ENCODE measurements at places on chromosomes 13 and 19.
A peak's percentile ranks its signal among the peaks of the same experiment; 100 is the strongest.

GRCh38 chr13:21458451-21458812 lies 671 bp downstream of the ZDHHC20 start:
- H3K4me1 ChIP-seq = peaks cover 11% of the 10 kb centered on the region
- H3K36me3 ChIP-seq = no peaks in the 10 kb centered on the region
- H3K27ac ChIP-seq = peak overlapping the region; percentile 91
- peak overlapping the region; percentile 89 for H3K4me3 ChIP-seq
- peak; percentile 35 for DNase-seq
- no peaks in the 10 kb centered on the region for H3K27me3 ChIP-seq

GRCh38 chr19:28948566-28948965 lies 264.4 kb downstream of the UQCRFS1 start:
- H3K27me3 ChIP-seq = no peaks in the 10 kb centered on the region
- no peak overlapping the region for H3K4me3 ChIP-seq
- H3K36me3 ChIP-seq = no peaks in the 10 kb centered on the region
- no peak for DNase-seq
- H3K27ac ChIP-seq = no peak overlapping the region

GRCh38 chr13:32142115-32142514 lies 110.5 kb downstream of the FRY start:
- H3K4me3 ChIP-seq = no peak overlapping the region
- DNase-seq = no peak
- no peak overlapping the region for H3K27ac ChIP-seq
- peaks cover 43% of the 10 kb centered on the region for H3K36me3 ChIP-seq

DNA sequence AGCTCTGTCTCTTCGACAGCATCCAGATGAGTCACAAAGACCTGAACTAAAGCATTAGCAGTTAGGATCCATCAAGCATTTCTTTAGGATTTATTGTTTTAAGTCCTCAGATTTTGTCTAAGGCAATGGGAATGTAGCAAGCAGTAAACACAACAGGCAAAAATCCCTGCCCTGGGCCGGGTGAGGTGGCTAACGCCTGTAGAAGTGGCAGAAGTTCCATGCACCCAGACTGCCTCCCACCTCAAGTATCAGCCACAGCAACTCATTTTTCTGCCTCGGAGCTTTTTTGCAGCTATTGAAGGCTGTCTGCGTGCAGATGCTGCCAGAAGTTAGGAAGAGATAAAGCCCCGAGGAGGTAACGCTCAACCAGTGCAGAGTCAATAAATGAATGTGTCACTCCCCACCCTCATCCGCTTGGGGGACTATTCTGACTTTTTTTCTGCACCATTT lies 47.1 kb upstream of the MRI1 start:
- no peaks in the 10 kb centered on the region for H3K4me1 ChIP-seq
- H3K36me3 ChIP-seq = no peaks in the 10 kb centered on the region
- H3K27me3 ChIP-seq = no peaks in the 10 kb centered on the region
- no peak overlapping the region for H3K4me3 ChIP-seq
- no peak for DNase-seq

GRCh38 chr19:55196803-55197202 lies 12.5 kb downstream of the PTPRH start:
- no peaks in the 10 kb centered on the region for H3K36me3 ChIP-seq
- H3K27ac ChIP-seq = no peak overlapping the region
- no peak for DNase-seq
- H3K27me3 ChIP-seq = no peaks in the 10 kb centered on the region
- H3K4me3 ChIP-seq = no peak overlapping the region

DNA sequence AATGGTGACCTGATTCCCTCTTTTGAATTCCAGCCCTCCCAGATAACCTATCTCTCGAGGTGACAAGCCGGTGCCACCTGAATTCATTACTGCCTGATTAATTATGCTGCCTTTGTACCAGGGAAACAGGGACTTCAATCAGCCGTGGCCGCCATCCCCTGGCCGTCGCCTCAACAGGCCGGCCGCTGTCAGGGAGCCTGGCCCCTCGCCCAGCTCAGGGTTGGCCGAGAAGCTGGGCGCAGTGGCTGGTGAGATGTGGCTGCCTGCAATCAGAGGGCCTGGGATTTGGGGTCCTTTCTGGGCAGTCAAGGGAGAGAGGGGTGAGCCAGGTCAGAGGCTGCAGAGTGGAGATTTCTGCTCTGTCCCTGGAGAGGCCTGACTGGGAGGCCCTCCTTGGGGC lies 91.2 kb downstream of the KCTD15 start:
- H3K27ac ChIP-seq = no peak overlapping the region
- no peaks in the 10 kb centered on the region for H3K27me3 ChIP-seq
- no peaks in the 10 kb centered on the region for H3K36me3 ChIP-seq
- no peak for DNase-seq
- no peak overlapping the region for H3K4me3 ChIP-seq
- peaks cover 22% of the 10 kb centered on the region for H3K4me1 ChIP-seq

- H3K4me3 ChIP-seq = no peak overlapping the region
- no peaks in the 10 kb centered on the region for H3K27me3 ChIP-seq
- peaks cover 75% of the 10 kb centered on the region for H3K4me1 ChIP-seq
- H3K27ac ChIP-seq = peak overlapping the region; percentile 77
- DNase-seq = no peak
- H3K36me3 ChIP-seq = no peaks in the 10 kb centered on the region
These were observed 151.3 kb downstream of the LMO7 start for GRCh38 chr13:75787249-75787928.

DNA sequence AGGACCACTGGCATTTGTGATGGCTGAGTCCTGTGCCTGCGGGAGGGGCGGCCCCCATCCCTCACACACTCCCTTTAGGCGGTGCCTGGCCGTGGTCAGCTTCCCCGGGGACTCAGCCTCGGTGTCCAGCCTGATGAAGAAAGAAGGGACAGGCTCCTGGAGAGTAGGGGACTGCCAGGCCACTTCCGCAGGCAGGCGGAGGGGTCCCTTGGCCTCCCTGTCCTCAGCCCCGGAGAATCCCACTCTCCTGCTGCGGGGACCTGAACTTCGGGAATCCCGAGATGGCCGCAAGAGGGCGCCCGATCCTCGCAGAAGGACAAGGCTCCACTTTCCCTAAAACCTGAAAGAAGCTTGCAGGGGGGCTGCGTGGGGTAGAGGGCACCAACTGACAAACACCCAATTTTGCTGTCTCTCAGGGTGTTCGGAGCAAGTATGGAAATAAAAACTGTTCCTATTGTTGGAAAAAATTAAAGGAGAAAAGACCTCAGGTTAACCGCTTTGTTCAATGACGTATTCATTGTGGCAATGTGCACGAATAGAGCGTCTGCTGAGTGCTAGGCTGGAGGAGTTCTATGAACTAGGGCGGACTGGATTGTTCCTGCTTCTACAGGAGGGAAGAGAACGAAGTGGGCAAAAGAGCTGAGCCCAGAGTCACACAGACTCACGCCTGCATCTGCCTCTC lies 297.3 kb downstream of the ZNF536 start:
- H3K4me1 ChIP-seq = peaks cover 14% of the 10 kb centered on the region
- no peak overlapping the region for H3K27ac ChIP-seq
- H3K27me3 ChIP-seq = peaks cover 22% of the 10 kb centered on the region
- peak; percentile 76 for DNase-seq

- H3K4me3 ChIP-seq = no peak overlapping the region
- no peak for DNase-seq
- no peaks in the 10 kb centered on the region for H3K36me3 ChIP-seq
- H3K27ac ChIP-seq = no peak overlapping the region
- H3K4me1 ChIP-seq = no peaks in the 10 kb centered on the region
- H3K27me3 ChIP-seq = no peaks in the 10 kb centered on the region
These were observed 390.5 kb upstream of the HTR2A start for GRCh38 chr13:47287291-47287751.

GRCh38 chr19:2021453-2022140 lies 6.1 kb upstream of the BTBD2 start:
- H3K4me3 ChIP-seq = no peak overlapping the region
- H3K27ac ChIP-seq = no peak overlapping the region
- no peaks in the 10 kb centered on the region for H3K36me3 ChIP-seq
- no peaks in the 10 kb centered on the region for H3K27me3 ChIP-seq

- peaks cover 24% of the 10 kb centered on the region for H3K4me1 ChIP-seq
- DNase-seq = peak; percentile 40
- H3K36me3 ChIP-seq = peaks cover 7% of the 10 kb centered on the region
- H3K27me3 ChIP-seq = no peaks in the 10 kb centered on the region
- peak within 1 kb of the TSS; percentile 99 for H3K27ac ChIP-seq
- H3K4me3 ChIP-seq = peak within 1 kb of the TSS; percentile 69
These were observed at the start of gene MAP4K1 for GRCh38 chr19:38617764-38618589. Gene MAP4K1 (minus strand): TSS chr19:38617953. CDS start chr19:38617895, 58 bp downstream.

DNA sequence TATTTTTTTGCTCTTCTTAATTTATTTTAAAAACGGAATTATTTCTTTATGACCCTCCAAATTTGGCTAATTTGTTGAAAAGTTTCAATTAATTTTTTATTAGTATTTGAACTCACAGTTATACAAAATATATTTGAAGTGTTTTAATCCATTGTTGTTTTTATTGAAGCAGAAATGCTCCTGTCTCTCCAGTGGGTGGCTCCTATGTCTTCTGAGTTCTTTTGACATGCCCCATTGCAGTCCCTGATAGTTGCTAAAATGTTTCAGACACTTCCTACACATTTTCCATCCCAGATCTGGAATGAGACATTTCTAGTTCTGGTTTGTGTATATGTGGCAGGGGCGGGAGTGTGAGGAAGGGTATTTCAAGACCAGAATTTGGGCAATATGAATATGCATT lies 579.4 kb upstream of the PRR20A start:
- no peaks in the 10 kb centered on the region for H3K4me1 ChIP-seq
- H3K27me3 ChIP-seq = no peaks in the 10 kb centered on the region
- no peak for DNase-seq
- H3K27ac ChIP-seq = no peak overlapping the region

- H3K27me3 ChIP-seq = no peaks in the 10 kb centered on the region
- no peak for DNase-seq
- H3K36me3 ChIP-seq = no peaks in the 10 kb centered on the region
- H3K4me1 ChIP-seq = no peaks in the 10 kb centered on the region
- H3K4me3 ChIP-seq = no peak overlapping the region
These were observed 195.2 kb downstream of the TSHZ3 start for GRCh38 chr19:31154021-31154420.

GRCh38 chr13:33445476-33445875 lies 159.9 kb upstream of the STARD13 start:
- DNase-seq = no peak
- H3K4me3 ChIP-seq = no peak overlapping the region
- H3K36me3 ChIP-seq = no peaks in the 10 kb centered on the region
- H3K27me3 ChIP-seq = no peaks in the 10 kb centered on the region
- no peaks in the 10 kb centered on the region for H3K4me1 ChIP-seq
- no peak overlapping the region for H3K27ac ChIP-seq
